Stimulated activated CD4-positive, alpha-beta T cell treated with anti-CD3 and anti-CD28 coated beads, Interleukin-4, amount 100 ng/mL, for 24 hours (primary cell): ENCODE measurements at places on chromosomes 11 and 22.
A peak's percentile ranks its signal among the peaks of the same experiment; 100 is the strongest.

DNA sequence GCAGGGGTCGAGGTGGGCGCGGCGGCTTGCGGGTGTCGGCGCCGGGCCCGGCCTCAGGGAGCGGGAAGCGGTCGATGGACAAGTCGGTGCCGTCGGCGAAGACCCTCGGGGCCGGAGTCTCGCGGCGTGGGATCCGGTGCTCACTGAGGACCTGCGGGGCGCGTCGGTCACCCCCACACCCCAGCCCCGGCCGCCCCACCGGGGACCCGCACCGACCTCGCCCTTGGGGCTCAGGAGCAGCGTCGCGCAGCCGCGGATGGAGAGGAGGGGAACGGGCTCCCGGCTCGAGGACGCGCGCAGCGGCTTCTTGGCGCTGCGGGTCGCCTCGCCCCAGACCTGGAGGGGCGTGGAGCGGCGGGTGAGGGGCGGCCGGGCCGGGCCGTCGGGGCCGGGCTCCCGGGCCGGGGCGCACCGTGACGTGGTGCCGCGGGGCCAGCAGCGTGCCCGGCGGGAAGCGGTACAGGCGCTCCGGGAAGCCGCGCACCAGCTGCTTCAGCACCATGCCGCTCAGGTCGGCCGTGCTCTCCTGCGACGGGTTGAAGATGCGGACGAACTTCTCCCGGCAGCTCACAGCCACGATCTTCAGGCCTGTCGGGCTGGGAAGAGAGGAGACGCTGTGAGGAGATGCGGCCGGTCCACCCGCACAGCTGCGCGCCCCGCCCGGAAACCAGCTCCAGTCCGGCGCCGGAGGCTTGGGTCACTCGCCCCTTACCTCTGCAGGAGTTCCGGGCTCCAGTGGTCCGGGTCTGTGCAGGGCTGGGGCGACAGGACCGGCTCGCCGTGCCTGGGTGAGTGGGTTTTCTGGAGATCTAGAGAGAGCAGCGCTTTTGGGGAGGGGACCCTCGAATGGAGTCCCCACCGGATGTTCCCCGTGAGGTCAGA is 4.5 kb downstream of the LMNTD2 start:
- DNase-seq, result no peak

DNA sequence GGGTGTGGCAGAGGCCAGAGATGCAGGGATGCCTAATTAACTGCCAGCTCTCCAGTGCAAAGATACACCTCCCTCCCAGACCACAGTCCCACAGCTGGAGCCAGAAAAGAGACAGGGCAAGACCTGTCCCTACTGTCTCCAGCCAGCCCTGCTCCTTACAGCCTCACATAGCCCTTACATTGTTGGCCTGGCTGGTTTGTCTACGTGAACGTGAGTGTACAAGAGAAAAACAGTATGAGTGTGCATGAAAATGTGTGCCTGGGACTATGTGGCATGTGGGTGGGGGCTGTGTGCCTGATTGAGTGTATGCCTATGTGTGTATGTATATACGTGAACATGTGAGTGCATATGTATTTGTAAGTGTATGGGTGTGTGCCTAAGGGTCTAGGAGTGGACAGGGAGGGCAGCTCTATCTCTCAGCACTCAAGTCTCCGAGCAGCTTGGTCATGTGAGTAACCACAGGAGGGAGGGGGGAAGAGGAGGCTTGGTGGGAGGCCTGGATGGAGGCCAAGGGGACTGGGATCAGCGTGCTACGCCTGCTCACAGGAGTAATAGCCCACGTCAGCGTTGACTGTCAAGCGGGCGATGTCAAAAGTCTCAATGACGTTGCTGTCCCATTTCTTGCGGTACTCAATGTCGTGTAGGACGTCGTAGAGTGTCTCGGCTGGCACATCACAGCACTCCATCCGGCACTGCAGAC is 6.6 kb upstream of the ARAP1 start:
- no peak for DNase-seq

GRCh38 chr11:73521621-73522020 is 76.3 kb downstream of the FAM168A start:
- DNase-seq, result peak; percentile 6

DNA sequence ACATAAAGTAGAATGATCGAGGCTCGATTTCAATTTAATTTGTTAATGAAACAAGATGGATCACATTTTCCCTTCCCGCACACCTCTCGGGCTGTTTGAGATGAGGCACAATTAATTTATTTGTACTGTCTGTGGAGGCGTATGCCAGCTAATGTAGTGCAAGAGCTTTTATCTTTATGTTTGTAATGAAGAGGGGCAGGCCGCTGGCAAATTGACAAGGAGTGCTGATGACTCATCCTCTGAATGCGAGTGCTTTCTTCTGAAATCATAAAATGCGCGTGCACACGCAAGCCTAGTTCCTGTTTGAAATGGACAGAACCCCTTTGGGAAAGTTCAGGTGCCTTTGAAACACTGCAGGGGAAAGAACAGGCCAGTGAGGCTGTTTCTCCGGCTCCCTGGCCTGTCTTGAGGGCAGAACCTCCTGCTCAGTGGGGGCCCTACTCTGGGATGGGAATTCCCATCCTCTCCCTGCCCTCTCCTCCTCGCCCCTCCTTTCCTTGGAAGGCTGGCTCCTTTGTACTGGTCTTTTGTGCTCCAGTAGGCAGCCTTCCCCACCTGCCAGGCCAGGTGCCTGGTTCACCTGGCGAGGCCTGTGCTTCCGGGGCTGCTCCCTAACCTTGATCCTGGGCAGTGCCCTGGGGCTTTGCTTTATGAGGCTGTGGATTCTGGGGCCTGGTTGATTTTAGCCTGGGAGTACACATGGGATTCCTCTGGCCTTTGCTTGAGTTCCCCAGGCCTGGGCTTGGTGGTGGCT is 50.3 kb downstream of the TEAD1 start:
- no peak for DNase-seq

DNA sequence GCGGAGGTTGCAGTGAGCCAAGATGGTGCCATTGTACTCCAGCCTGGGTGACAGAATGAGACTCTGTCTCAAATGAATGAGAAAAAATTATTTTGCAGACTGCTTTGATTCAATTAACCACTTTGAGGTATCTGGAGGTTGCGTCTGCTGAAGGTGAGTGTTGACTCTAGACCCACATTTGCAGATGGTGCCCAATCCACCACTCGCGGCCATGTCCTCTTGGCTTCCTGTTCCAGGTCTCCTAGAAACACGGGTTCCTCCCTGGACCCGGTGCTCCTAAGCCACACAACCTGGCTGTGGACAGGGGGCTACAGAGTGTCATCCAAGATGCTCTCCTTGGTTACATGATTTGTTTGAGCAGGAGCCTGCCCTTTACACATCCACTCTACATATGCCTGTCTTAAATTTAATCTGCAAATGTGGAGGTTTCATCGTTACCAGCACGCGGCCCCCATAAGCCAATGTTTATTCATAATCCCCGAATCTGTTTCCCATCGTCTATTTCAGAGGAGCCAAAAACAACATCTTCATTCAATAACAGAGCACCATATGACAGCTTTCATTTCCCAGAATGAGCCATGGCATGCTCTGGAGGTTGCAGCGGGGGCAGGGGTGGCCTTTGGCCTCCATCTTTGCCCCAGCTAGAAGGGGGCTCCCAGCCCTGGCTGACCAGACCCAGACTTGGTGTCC is 377.2 kb downstream of the CTTN start:
- no peak for DNase-seq

DNA sequence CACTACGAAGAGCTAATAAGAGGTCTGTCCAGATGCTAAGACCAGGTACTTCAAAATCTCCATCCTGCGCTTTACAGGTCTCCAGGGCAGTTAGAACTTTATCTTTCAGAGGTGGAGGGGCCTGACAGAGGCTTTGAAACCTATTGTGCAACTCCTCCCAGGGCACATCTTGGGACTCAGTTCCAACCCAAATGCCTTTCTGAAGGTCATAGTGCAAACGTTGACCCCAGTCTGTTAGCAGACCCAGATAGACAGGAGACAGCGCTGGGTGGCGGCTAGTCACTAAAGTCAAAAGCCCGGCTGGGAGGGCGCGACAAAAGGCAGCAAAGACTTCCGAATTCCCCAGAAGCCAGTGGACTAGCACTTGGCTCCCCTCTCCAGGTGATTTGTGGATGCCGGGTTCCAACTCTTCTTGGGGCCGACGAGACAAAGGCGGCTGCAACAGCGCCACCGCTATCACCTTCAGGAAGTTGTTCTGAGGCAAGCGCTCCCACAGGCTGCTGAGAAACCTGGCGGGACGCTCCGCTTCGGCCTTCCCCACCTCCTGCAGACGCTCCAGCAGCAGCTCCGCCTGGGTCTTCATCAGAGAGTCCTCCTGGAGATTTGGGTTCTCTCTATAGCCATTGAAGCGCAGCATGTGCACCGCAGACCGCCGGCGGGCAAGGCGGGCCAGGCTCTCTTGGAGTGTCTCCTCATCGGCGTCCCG is 728 bp downstream of the FANCF start:
- DNase-seq, result peak; percentile 69

- no peak for DNase-seq
These were observed 19.2 kb downstream of the NECTIN1 start for GRCh38 chr11:119709638-119710346.

- DNase-seq, result no peak
These were observed 26.3 kb downstream of the SLC1A2 start for GRCh38 chr11:35393098-35393497.

DNA sequence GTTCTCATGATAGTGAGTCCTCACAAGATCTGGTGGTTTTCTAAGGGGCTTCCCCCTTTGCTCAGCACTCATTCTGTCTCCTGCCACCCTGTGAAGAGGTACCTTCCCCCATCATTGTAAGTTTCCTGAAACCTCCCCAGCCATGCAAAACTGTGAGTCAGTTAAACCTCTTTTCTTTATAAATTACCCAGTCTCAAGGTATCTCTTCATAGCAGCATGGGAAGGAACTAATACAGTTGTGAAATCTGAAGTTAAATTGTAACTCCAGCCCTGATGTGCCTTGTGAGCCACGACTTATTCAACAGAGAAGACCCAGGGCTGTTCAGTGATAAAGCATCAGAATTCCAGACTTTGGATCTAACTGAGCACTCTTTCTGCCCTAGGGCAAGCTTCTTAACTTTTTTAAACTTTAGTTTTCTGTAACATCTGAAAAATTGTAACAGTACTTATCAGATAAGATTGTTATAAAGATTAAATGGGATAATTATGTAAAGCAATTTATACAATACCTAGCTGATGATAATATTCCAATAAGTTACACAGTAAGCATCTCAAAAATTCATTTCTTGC is 220.0 kb downstream of the TRPC6 start:
- no peak for DNase-seq

- no peak for DNase-seq
These were observed 12.3 kb downstream of the MLC1 start for GRCh38 chr22:50072714-50073538.

DNA sequence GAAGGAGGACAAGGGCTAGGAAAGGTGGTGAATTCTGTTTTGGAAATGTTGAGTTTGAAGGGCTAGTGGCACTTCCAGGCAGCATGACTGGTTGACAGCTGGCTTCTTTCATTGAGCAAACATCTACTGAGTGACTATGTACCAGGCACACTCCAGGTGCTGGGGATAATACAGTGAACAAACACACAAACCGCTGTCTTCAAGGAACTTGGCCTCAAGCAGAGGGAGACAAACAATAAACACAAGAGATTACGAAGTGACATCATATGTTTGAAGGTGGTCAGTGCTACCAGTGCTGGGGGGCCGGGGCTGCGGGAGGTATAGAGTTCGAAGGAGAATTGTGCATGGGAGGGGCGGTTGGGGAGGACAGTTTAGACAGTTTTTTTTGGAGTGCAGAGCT is 197.0 kb upstream of the SORL1-AS1 start:
- no peak for DNase-seq

GRCh38 chr11:78714539-78714938 is 139.9 kb upstream of the NARS2 start:
- DNase-seq, result no peak

- DNase-seq, result no peak
These were observed 305.3 kb downstream of the ETS1 start for GRCh38 chr11:128282053-128282452.

DNA sequence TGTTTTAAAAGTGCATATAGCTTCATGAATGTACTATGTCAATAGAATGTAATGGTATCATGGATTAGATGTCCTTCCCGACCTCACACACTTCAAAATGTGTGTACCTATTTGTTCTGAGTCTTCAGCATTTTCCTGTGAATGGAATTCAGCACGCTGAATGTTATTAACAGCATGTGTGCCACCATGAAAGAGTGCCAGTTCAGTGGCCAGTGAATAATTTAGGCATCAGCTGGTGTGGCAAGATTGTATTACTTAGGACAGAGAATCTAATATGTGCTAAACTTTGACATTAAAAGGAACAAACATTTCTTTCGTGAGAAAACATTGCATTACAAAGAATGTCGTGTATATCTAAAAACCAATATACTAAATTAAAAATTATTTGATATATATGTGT is 46.4 kb downstream of the HIPK3 start:
- no peak for DNase-seq

GRCh38 chr22:49258107-49259010 is 569.3 kb downstream of the BRD1 start:
- no peak for DNase-seq

DNA sequence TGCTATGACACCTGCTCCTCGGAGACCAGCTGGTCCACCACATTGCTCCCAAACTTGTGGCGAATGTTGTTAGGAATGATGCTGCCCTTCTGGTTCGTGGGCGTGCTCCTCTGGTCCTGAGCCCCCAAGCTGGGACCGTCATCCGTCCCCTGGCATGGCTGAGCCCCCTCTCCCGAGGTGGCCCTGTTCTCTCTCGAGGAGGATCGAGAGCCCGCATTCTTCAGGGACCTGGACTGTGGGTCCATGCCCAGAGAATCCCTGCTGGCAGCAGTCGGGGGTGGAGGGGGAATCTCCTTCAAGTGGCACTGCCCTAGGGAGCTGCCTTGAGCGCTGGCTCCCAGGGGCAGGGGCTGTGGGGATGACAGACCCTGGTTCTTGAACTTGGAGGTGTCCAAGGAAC is 17.4 kb downstream of the TST start:
- DNase-seq, result no peak

- peak; percentile 86 for DNase-seq
These were observed 4.4 kb upstream of the PRR5 start for GRCh38 chr22:44697423-44698141.

DNA sequence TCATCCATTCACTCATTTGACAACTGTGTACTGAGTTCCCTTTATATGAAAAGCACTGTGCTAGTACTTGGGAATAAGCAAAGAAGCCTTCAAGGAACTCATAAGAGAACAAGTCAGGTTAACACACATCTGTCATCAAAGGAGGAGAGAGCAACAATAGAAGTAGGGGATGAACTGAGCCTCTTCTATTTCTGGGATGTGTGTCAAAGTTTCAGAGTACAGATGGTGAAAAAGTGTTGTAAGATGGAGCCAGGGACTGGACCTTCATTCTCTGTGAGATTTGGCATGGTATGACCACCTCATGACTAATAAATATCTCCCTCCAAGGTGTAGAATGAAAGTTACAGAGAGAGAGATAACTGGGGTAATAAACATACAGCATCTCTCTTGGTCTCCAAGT is 349.8 kb upstream of the PLET1 start:
- DNase-seq, result no peak

DNA sequence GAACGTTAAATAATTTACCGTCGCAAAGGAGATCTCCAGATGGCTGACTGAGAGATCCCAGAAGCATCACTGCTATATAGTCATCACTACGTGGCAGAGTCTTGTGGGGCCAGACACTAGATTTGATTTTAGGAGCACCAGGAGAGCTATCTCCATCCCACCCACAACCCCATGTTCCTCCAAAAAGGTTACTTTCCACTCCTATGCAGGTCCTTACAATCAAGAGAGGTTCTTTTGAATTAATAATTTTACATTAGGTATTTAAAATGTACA is 19.4 kb downstream of the GUCY1A2 start:
- DNase-seq, result no peak

- no peak for DNase-seq
These were observed 58.1 kb downstream of the POLD3 start for GRCh38 chr11:74650498-74650897.

GRCh38 chr11:57307666-57308270 is 17.0 kb downstream of the TNKS1BP1 start:
- DNase-seq, result no peak

GRCh38 chr11:74001822-74002286 is 7.0 kb downstream of the UCP3 start:
- no peak for DNase-seq
